ENCODE measurements at places on chromosomes 12 and 14.
A peak's percentile ranks its signal among the peaks of the same experiment; 100 is the strongest.

DNA sequence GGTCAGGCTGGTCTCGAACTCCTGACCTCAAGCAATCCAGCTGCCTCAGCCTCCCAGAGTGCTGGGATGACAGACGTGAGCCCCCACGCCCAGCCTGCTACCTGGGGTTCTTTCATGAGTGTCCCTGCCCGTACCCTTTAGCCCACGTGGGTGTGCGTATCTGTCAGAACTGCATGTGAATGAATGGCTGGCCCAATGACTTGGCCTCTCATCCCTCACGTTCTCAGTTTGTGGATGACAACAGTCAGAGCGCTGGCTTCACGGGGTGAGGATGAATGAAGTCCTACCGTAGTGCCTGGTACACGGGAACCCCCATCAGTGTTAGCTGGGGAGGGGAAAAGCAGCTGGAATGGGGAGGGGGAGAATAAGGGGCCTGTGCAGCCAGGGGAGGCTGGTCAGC lies 16.1 kb upstream of the ZDHHC22 start:
- DNase-seq, result no peak

- no peak for DNase-seq
These were observed 1069.5 kb downstream of the VRK1 start for GRCh38 chr14:97866664-97867063.

- no peak for DNase-seq
These were observed 30.2 kb downstream of the KCTD10 start for GRCh38 chr12:109446869-109447268.

- DNase-seq, result no peak
These were observed 158.2 kb downstream of the FOXN3 start for GRCh38 chr14:89258728-89259273.

- no peak for DNase-seq
These were observed 49.8 kb downstream of the SMUG1 start for GRCh38 chr12:54139019-54139418.

DNA sequence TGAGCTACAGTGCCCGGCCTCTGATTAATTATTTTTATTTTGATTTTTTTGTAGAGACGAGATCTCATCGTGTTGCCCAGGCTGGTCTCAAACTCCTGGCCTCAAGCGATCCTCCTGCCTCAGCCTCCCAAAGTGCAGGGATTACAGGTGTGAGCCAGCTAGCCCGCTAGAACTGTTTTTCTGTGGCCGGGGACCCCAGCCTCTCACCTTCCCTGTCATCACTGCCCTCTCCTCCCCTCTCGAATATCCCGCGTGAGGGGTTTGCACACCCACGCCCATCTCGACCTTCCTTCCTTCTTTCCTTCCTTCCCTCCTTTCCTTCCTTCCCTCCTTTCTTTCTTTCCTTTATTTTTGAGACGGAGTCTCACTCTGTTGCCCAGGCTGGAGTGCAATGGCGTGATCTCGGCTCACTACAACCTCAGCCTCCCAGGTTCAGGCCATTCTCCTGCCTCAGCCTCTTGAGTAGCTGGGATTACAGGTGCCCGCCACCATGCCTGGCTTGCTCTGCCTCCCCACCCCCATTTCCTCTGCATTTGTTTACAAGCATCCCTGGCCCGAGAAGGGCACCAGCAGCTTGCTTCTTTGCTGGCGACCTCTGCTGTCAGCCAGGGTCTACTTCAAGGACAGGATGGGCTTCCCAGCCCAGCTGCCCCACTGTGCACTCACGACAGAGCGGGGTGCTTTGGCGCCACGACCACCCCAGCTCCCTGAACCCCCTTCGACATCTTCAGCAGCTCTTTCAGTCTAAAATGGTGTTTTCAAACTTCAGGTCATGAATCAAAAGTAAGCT lies 4.3 kb upstream of the TRAF3 start:
- no peak for DNase-seq

DNA sequence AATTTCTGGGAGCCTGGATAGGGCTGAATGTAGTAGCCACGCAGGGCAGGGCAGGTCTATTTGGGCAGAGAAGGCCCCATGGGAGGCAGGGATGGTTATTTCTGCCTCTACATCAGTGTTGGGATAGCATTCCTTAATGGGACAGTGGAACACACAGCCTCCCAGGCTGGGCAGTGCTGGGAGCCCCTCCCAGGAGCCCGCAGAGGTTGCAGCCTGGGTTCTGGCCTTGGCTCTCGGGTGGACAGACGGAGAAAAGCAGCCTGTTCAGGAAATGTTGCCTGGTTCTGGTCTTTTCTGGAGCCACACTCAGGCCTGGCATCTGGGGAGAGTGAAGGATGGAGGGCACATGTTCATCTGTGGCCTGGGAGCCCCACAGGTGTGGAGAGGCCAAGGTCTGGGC lies 479 bp upstream of the NOS1 start:
- DNase-seq, result no peak

GRCh38 chr12:93689076-93689834 lies 12.1 kb downstream of the CRADD start:
- DNase-seq, result no peak

- no peak for DNase-seq
These were observed 1.1 kb downstream of the TDG start for GRCh38 chr12:103966736-103967135.

GRCh38 chr12:113462998-113463745 lies 8.5 kb downstream of the LHX5 start:
- DNase-seq, result no peak

GRCh38 chr14:79356040-79356439 lies 855.3 kb downstream of the DIO2 start:
- no peak for DNase-seq

- no peak for DNase-seq
These were observed 2.6 kb upstream of the RIN3 start for GRCh38 chr14:92510972-92511371.

DNA sequence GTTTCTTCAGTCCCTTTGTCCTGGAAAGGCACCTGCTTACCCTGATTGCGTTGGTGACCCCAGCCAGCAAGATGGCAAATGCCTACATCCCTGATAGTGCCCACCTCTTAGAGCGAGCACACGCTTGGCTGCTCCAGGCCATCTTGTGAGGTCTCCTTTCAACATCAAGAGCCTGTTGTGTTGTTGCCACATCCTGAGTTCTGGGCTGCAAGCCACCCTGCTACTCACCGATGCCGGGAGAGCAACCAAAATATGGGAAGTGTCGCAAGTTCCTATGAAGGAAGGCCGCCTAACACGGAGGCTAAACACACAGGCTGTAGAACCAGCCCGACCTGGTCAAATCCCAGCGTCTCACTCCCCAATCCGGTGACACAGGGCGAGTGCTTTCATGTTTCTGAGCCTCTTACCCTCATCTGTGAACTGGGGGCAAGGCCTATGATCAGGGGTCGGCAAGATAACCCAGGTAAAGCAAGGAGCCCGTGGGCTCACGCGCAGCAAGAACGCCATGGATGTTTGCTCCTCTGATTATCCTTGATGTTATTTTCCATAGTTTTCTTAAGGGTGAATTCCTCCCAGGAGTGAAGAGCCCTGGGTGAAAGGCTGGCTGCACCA lies 98.4 kb downstream of the LGMN start:
- peak; percentile 95 for DNase-seq

DNA sequence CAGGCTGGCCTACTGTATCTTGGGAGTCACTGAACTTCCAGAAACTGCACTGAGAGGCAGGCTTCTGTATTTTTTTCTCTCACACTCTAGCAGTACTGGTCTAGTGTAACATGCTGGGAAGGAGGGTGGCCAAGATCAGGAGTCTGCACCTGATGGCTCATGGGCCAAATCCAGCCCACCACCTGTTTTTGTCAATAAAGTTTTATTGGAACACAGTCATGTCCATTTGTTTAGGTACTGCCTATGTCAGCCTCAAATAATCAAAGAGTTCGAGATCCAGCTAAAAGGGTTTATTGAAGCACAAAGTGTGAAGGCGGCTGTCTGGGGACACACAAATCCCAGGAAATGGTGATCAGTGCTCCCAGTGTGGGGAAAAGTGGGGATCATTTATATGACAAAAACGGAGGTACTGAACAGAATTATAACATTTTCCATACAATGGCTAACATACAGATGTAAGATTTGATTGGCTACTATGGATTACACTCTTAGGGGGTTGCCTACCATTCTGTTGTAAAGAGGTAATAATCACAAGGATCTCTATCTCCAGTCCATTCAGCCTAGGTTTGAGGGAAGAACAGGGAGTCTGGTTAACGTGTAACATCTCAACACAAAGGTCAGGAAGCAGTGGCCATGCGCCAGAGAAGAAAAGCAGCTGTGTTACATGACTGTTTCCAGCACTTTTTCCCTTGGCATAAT lies 12.9 kb downstream of the USP30 start:
- DNase-seq, result no peak

GRCh38 chr14:105335735-105336476 lies 21.4 kb downstream of the PACS2 start:
- no peak for DNase-seq

DNA sequence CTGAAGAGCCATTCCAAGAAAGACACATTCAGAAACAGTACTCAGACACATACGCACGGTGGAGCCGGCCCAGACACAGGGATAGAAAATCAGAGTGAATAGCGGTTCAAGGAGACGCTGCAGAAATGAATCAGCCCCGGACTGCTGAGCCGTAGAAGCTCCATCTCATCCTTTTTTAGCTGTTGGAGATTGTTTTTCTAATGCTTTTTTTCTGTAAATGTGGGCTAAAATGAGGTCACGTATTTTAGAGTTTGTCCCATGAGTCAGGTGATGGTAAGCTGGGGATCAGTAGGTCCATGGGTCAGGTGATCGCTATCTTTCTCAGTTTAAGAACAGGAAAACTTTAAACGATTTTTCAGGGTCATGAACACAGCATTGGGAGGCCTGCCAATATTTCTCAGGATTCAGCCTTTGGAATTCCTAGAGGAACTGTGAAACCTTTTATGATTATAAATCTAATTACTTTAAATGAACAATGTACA lies 202.4 kb downstream of the ITPR2 start:
- DNase-seq, result no peak

DNA sequence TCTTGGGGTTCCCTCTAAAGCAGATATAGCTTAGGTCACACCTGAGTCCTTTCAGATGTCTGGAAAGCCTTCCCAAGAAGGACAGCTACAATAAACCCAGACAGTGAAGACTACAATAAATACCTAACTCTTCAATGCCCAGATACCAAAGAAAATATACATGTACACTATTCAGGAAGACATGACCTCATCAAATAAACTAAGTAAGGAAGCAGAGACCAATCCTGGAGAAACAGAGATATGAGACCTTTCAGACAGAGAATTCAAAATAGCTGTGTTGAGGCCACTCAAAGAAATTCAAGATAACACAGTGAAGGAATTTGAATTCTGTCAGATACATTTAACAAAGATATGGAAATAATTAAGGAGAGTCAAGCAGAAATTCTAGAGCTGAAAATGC lies 15.3 kb downstream of the MIPOL1 start:
- no peak for DNase-seq

DNA sequence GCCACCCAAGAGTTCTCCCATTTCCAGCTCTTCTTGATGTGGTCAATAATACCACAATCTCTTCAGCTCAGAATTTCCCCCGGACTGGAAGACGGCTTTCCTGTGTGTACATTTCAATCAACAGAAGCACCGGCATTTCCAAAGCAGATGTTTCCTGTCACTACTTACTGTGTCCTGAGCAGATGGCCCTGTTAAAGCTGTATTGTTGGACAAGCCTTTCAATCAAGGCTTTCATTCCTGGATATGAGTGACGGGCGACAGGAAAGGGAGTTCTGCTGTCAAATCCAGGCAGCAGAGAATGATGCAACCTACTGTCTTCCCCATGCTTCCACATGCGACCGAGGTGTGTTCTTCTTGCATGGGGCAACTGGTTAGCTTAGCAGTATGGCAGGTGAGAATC lies 76.4 kb upstream of the CCDC60 start:
- no peak for DNase-seq

GRCh38 chr12:640773-641172 lies 22.5 kb downstream of the NINJ2 start:
- no peak for DNase-seq

- no peak for DNase-seq
These were observed 76.6 kb downstream of the RIN3 start for GRCh38 chr14:92590176-92590575.

DNA sequence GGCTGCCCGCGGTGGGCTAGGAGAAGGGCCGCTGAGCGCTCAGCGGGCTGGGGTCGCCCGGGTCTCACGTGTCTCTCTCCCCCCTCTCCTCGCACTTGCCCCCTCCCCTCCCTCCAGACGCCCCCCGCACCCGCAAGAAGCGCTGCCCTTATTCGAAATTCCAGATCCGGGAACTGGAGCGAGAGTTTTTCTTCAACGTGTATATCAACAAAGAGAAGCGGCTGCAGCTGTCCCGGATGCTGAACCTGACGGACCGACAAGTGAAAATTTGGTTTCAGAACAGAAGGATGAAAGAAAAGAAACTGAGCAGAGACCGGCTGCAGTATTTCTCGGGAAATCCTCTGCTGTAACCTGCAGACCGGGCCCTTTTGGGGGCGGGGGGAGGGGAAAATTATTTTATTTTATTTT lies 314 bp upstream of the HOTAIR start:
- DNase-seq, result no peak

- DNase-seq, result no peak
These were observed 556 bp downstream of the TROAP start for GRCh38 chr12:49323524-49324097.

DNA sequence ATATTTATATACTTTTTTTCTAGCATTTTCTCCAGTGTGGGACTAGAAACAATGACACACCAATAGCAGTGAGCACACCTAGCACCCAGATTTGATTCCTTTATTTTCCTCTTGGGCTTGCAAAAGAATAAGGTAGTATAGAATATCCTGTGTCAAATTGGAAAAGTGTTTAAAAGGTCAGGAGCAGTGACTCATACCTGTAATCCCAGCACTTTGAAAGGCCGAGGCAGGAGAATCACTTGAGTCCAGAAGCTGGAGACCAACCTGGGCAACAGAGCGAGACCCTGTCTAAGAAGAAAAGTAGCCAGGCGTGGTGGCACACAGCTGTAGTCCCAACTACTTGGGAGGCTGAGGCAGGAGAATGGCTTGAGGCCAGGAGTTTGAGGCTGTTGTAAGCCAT lies 53.8 kb upstream of the SGPP1 start:
- DNase-seq, result no peak

Measured in suppressor macrophage treated with lipopolysaccharide for 4 hours (primary cell).